ENCODE measurements at places on chromosomes 6 and 20.

DNA sequence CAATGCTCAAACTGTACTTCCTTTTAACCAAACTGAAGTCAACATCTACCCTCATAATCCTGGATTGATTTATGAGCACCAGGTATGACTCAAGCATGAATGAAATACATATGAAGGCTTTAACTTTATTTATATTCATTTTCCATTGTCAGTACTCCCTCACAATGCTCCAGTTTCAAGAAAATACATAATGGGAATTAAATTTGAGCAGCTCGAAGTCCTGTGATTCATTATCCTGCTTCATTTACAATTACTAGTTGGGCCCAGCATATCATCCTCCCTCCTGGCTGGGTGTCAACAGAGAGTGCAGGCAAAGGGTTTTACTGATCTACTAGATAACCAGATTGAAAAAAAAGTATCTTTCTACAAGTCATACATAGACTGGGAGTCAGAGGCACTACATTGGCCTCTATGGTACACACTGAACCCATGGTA, 10.1 kb downstream of the SAMHD1 start:
- DNase-seq, result no peak

GRCh38 chr20:22080985-22081384, 375.5 kb downstream of the PAX1 start:
- no peak for DNase-seq

DNA sequence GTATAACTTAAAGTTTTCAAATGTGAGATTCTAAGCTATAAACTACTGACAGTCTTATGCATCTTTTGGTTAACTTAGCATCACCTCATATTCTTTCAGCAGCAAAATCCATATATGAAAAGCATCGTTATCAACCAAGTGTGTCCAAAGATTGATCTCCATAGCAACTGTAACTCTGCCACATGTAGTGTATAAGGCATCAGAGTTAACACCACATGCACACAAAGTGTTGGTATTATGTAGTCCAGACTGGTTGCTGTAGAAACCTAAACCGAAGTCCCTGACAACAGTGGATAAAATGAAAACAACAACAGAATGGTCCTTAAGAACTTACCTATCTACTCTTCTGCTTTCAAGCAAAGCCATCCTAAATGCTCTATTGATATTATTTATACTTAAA, 39.6 kb downstream of the PDSS2 start:
- DNase-seq, result no peak

GRCh38 chr20:5923493-5923892, 26.8 kb downstream of the TRMT6 start:
- DNase-seq, result no peak

DNA sequence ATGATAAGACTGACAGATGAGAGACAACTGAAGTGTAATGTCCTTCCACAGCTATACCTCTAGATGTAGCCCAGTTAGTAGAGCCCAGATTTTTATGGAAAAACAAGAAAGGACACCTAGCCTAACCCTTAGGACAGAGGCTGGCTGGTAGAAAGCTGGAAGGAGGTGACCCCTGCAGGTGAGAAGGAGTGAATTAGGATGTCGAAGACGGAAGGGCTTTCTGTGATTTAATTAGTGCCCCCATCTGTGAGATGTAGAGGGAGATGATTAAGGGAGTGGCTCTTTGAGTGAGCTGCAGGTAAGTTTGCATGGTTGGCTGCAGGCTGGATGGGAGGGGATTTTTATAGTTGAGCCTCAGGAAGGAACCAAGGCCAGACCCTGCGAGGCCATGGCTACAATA, 82.8 kb downstream of the GFRA4 start:
- no peak for DNase-seq

GRCh38 chr20:63347081-63347741, 13.9 kb downstream of the CHRNA4 start:
- no peak for DNase-seq

DNA sequence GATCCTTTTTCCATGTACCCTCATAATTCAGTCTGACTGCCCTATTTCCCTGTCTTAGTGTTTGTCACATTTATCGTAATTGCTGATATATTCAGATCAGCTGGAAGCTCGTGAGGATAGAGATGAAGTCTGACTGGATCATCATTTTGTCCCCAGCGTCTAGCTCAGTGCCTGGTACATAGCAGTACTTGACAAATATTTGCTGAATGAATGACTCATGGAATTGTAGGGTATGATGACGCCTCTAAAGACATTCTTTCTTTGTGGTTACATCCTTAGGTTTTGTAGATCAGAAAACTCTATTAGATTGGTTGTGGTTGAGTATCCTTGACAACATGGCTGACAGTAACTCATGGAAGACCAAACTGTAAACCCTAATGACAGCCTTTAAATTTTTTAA, 68.9 kb downstream of the MTHFD1L start:
- DNase-seq, result no peak

GRCh38 chr6:150322466-150322871, 46.3 kb upstream of the IYD start:
- no peak for DNase-seq

DNA sequence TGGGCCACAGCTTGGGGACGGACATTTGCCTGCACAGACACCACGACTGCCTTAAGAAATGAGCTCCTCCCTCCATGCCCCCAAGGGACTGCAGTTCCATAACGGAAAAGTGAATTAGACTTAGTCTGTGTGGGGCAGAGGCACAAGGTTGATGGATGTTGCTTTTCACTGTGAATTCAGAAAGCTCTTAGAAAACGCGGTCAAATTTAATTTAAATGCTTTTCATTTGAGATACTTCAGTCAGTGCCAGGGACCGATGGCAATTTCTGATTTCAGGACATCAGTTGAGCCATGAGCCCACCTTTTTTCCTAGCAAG, 356.4 kb downstream of the KIF16B start:
- DNase-seq, result no peak

DNA sequence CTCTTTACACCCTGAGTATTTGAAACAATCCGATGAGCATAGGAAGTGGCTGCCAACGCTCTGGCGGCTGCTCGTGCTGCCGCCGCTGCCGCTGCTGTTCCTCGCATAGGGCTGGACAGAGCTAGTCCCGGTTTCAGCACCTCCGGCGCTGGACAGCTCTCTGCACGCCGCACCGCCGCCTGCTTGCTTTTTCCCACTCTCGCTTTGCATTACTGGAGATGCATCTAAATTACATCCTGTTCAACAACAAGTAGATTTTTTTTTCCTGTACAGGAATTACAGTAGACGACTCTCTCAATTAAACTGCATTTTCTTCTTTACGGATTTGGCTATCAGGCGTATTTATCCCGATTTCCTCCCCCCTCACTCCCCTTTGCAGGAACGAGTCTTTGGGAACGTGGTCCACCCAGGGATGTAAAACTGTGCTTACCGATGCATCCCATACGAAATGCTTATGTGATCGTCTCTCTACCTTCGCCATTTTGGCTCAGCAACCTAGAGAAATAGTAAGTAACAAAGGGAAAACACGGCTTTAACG, 563.8 kb downstream of the LMBRD1 start:
- no peak for DNase-seq

DNA sequence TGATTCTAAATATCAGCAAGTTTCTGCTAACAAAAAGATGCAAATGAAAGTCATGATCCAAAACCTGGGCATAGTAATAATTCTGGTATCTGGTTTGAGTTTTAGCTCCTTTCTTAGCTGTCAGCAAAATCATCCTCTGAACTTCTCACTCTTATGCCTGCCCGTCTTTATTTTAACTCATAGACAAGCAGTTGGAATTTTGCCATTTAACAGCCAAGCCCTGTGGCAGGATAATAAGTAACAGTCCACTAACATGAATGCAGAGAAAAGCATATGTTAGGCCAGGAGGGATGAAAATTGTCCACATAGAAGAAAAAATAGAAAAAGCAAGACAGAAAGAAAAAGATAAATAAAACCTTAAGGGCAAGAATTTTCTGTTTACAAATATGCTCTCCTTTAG, 170.0 kb upstream of the LAMA2 start:
- no peak for DNase-seq

- DNase-seq, result no peak
These were observed 147.9 kb downstream of the HAO1 start for GRCh38 chr20:7792150-7792869.

DNA sequence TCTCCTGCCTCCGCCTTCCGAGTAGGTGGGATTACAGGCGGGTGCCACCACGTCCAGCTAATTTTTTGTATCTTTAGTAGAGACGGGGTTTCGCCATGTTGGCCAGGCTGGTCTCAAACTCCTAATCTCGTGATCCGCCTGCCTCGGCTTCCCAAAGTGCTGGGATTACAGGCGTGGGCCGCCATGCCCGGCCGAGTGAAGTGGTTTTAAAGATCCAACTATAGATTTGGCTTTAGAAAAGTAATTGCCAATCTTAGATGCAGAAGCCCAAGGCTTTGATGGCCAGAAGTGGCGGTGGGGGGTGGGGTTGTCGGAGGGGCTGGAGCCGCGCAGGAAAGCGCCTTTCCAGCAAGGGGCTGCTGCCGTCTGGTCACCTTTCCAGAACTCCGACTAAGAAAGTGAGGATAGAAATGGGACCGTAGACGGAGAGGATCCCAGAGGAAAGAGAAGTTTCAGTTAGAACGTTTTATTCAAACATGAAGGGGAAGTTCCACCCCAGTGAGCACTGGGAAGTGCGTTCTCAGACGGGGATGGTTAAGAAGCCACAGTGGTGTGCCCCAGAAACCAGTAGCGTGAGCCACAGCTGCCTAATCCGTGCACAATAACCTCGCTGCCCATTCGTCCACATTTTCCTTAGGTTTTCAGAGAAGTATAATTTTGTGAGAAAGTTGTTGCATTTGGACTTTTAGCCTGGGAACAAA, 69.7 kb downstream of the DLL1 start:
- no peak for DNase-seq

DNA sequence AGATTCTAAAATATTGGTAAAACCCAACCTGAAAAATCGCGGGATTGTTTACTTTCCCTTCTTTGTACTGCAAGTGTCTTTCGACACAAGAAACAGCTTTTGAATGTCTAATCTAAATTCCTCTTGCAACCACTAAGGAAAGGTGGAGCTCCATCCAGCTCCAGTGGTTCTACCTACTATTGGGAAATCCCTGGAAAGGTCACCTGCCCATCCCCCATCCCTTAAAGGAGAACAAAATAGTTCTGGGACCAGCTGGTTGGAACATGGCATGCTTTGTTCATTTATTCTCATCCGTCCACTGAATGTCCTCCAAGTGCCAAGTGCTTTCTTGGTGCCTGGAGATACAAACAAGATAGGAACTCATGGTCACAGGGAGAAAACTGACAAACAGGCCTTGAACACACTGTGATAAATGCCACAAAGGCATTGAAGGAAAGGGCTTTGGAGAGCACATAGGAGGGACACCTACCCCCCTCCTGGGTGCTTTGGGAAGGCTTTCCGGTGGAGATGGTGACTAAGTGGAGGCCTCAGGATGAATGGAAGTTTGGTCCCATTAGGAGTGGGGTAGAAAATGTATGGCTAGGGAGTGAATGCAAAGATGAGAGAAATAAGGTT, 2.3 kb upstream of the CITED2 start:
- no peak for DNase-seq

GRCh38 chr20:49825521-49826033, 12.9 kb downstream of the SLC9A8 start:
- DNase-seq, result no peak

GRCh38 chr20:62359043-62359490, 8.0 kb downstream of the LAMA5 start:
- no peak for DNase-seq

- DNase-seq, result no peak
These were observed 28.1 kb downstream of the PKIG start for GRCh38 chr20:44610313-44610962.

DNA sequence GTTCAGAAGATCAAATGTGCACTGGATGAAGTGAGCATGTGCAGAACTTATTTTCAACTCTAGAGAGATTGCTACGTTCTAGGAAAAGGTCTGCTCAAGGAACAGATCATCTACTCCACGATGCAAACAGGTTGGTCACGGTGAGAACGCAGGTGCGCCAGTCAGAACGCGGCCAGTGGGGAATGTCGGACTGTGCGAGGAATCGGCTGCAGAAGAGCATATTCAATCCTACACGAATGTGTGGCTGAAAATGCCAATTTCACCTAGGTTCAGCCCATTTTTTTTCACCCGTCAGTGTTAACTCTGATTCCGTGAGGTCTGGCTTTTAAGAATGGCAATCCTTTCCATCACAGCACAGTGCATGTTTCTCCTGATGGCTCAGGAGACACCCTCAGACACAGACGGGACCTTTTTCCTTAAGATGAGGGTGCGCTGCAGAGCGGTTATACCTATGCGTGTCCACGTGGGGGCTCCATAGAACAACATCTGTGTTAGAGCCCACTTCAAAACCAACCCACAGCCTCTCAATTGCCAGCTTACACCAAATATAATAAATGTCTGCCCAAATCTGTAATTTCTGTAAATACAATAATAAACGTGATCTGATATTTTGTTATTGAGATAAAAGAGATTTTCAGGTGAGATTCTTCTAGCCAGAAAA, 250.4 kb downstream of the FOXA2 start:
- DNase-seq, result no peak

DNA sequence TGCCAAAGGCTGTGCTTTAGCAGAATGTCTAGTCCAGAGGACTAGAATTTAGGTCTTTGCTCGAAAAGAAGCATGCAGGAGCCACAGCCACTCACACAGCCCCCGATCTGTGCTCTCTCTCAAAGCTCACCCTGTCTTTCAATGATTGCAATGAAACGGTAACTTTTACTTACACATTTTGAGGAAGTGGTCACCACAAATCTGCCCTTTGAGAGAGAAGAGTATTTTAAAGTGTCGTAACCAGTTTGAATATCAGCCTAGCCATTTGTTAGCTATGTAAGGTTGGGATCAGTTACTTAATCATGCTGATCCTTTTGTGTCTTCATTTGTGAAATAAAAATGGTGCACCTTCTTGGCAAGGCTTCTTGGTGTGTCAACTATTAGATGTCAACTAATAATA, 209.0 kb downstream of the TFAP2A start:
- no peak for DNase-seq

GRCh38 chr6:33744001-33744848, 2.5 kb downstream of the IP6K3 start:
- DNase-seq, result peak; percentile 53

DNA sequence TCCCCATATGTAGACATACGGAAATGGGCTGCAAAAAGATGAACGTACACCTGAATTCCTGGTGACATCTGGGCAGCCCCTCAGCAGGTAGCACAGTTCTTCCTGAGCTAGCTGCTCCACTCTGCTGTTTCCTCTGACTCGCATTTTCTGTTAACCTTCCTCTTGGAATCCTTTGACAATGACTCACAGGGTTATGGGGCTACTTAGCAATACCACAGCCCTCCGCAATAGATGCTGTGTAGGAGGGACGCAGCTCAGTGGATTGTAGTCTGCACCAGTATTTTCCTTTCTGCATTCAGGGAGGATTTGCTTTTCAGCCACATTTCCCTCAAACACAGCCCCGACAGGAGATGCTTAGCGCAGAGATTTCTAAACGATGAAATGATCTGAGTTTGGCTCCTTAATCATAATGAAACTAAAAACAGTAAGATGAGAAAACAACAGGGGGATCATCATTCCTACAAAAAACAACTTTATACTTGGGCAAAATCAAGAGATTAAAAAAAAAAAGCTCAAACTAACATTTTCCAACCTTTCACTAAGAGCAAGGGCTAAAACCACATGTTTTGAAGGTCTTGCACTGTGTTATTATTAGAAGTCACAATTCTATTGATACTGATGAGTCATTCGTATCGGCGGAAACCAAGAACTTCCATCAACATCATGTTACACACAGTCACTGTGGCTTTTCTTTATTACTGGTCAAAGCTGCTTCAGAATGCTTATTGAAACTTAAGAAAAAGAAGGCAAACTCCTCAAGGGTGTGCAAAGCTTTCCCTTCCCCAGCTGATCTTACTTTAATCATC, 12.2 kb downstream of the BACH2 start:
- no peak for DNase-seq

GRCh38 chr20:56418385-56418861, 6.4 kb downstream of the CASS4 start:
- no peak for DNase-seq

GRCh38 chr6:116924245-116924644, 47.2 kb downstream of the RFX6 start:
- no peak for DNase-seq
